ENCODE measurements at places on chromosomes 7 and 10. TPM values are rescaled to one million over a fixed set of nuclear protein-coding genes. Genes with fewer than 3 reads are reported as not detected.

The SLC13A1 gene
- not detected for total RNA-seq

The PLAC9 gene
- total RNA-seq: 2.0 TPM

- H3K27ac ChIP-seq: no peak overlapping the region
- H3K27me3 ChIP-seq: no peaks in the 10 kb centered on the region
- no peak overlapping the region for H3K4me3 ChIP-seq
- H3K4me1 ChIP-seq: no peaks in the 10 kb centered on the region
- H3K36me3 ChIP-seq: no peaks in the 10 kb centered on the region
These were observed 227.7 kb downstream of the MGMT start for GRCh38 chr10:129694691-129695243.

DNA sequence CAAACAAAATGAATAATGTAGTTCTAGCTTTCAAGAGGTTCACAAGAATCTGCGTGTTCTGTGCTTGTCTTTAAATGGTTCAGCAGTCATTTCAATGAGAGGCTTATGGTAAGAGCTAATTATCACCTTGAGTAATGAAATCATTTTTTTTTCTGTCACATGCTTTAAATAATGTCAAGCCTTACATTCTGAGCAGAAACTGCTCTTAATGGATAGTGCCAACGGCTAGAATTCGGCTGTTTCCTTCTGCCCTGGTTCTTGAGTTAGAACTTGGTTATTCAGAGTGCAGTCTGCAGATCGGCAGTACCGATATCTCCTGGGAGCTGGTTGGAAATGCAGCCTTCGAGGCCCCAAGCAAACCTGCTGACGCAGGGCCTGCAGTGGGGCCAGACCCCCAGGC is 316.2 kb downstream of the CAMK1D start:
- H3K27ac ChIP-seq: no peak overlapping the region
- H3K27me3 ChIP-seq: no peaks in the 10 kb centered on the region
- H3K4me3 ChIP-seq: no peak overlapping the region
- H3K4me1 ChIP-seq: no peaks in the 10 kb centered on the region
- no peak for DNase-seq

DNA sequence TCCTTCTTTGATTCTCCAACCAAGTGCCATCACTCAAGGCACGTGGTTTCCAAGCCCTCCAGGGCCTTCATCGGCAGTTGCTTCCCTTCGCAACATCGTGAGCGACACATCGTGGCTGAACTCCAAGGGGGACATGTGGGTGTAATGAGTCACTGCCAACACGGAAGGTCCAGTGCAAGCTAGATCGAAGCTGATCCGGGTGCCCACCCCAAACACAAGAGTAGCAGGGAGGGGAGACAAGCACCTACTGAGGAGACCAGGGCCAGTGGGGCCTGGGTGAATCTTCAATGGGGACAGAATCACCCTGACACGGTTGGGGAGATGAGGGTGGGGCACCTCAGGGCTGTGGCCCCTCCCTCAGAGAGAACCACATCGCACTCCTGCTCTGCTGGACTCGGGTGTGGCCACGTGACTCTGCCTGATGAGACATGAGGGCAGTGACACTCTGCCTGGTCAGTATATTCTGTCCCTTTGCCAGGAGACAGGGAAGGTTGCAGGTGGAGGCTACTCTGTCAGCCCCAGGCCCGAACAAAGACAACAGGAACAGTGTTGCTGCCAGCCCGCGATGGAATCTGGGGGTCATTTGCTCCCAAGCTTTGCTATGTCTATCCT is 36.8 kb upstream of the HSPA12A start:
- H3K27me3 ChIP-seq: no peaks in the 10 kb centered on the region
- H3K36me3 ChIP-seq: no peaks in the 10 kb centered on the region

DNA sequence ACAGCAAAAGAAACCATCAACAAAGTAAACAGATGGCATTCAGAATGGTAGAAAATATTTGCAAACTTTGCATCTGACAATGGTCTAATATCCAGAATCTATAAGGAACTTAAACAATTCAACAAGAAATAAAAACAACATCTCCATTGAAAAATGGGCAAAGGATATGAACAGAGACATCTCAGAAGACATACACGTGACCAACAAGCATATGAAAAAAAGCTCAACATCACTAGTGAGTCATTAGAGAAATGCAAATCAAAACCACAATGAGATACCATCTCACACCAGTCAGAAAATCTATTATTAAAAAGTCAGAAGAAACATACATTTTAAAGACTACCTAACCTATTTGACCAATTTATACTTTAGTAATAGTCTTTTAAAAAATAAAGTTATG is 571.3 kb upstream of the NRG3 start:
- no peak overlapping the region for H3K4me3 ChIP-seq
- no peaks in the 10 kb centered on the region for H3K36me3 ChIP-seq
- no peak for DNase-seq
- H3K4me1 ChIP-seq: no peaks in the 10 kb centered on the region

The SRRM3 gene
- 0.37 TPM for total RNA-seq

DNA sequence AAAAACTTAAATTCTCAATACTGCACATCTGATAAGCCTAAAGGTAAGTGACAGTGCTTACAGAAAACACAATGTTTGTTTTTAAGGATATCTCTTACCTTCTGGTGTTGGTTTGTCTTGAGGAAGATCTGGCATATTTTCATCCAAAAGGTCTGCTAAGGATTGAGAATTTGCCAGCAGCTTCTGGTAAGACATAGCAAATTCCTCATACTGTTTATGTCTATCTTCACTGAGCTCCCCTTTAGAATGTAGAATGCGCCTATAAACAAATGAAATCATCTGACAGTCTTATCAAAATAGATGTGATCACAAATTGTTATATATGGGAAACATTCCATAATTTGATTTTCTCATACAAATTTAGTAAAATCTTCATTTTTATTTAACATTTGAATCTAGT is 28.7 kb downstream of the UPF2 start:
- peaks cover 50% of the 10 kb centered on the region for H3K36me3 ChIP-seq
- no peak overlapping the region for H3K27ac ChIP-seq
- no peaks in the 10 kb centered on the region for H3K27me3 ChIP-seq
- no peaks in the 10 kb centered on the region for H3K4me1 ChIP-seq
- no peak for DNase-seq

- peaks cover 30% of the 10 kb centered on the region for H3K4me1 ChIP-seq
- DNase-seq: peak; percentile 59
- H3K36me3 ChIP-seq: no peaks in the 10 kb centered on the region
- H3K27me3 ChIP-seq: peaks cover 75% of the 10 kb centered on the region
These were observed 9.5 kb upstream of the LBX1 start for GRCh38 chr10:101238732-101239105.

The LIPF gene
- 2,926 TPM for total RNA-seq

The FKBP9 gene
- 869 TPM for total RNA-seq

GRCh38 chr7:88746126-88746525 is 13.4 kb upstream of the ZNF804B start:
- no peaks in the 10 kb centered on the region for H3K4me1 ChIP-seq
- H3K4me3 ChIP-seq: no peak overlapping the region
- no peak for DNase-seq
- H3K27ac ChIP-seq: no peak overlapping the region
- no peaks in the 10 kb centered on the region for H3K27me3 ChIP-seq

GRCh38 chr10:34187201-34187600 is 627.9 kb downstream of the PARD3 start:
- no peaks in the 10 kb centered on the region for H3K27me3 ChIP-seq
- H3K36me3 ChIP-seq: no peaks in the 10 kb centered on the region
- no peak for DNase-seq
- no peak overlapping the region for H3K4me3 ChIP-seq
- H3K4me1 ChIP-seq: peaks cover 17% of the 10 kb centered on the region

DNA sequence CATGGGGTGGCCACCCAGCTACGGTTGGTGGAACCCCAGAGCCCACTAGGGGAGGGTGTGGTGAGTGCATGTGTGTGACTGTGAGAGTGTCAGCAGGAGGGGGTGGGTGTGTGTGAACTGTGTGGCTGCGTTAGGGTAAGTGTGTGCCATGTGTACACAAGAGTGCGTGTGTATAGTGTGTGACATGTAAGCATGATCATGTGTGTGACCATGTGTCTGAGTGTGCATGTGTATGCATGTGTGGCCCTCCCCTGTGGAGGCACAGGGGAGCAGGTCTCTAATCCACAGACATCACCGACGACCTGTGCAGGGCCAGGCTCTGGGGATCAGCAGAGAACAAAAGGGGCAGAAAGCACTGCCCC is 3.5 kb upstream of the CFAP46 start:
- H3K27me3 ChIP-seq: peaks cover 30% of the 10 kb centered on the region
- no peaks in the 10 kb centered on the region for H3K36me3 ChIP-seq
- DNase-seq: no peak

The NAT16 gene
- not detected for total RNA-seq

DNA sequence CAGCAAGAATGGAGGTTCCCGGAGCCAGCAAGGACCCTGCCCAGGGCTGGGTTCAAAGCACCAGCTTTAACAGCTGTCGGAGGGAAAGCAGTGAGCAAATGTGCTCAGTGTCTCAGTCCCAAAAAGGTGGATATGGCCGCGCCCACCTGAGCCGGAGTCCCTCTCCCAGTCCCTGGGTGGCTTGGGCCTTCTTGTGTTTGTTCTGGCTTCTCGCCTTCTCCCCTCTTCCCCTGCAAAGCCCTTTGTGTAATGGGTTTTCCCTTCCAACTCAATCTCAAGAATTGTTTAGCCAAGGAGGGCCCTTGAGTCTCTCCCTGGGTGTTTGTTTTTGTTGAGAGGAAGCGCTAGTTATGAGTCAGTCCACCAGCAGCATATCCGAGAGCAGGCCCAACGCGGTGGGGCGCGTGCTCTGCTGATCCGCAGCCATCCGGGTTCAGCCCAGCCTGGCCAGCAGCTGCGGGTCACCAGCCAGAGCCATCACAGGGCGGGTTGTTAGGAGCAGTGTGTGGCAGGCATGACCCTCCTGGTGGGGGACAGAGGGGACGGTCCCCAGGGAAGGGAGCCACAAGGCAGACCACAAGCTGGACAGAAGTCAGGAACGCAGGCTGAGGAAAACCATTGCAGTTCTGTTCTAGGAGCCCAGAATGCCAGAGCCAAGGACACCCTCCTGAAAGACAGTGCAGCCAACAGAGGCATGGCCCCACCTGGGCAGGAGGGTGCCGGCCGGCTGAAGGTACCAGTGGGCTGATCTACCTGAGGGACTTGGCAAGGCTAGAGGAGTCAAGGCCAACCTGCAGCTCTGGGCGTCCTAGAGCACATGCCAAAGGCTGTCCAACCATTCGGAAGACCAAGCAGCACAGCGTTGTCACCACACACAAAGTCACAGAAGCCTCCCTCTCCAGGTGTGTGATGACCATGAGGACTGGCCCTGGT is 21.3 kb downstream of the CALML3 start:
- no peaks in the 10 kb centered on the region for H3K36me3 ChIP-seq
- peak overlapping the region; percentile 91 for H3K27ac ChIP-seq
- H3K27me3 ChIP-seq: no peaks in the 10 kb centered on the region
- H3K4me1 ChIP-seq: peaks cover 65% of the 10 kb centered on the region
- DNase-seq: peak; percentile 80

The BLNK gene
- total RNA-seq: 1.3 TPM

DNA sequence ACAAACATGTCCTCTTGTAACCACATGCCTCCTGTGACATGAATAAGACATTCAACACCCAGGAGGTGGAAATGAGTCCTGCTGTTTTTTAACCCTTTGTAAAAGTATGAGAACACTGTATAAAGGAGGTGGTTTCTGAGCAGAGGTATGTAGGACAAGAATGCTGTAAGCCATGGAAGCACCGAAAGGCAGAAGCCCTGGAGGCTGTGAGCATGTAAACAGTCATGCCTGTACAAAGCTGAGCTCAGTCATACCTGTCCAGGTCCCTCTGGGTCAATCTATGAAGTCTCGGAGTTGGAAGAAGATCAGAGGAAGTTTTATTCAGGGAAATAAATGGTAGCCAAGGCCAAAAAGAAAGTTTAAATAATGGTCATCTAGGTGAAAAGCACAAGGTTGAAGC is 34.7 kb upstream of the XPNPEP1 start:
- no peaks in the 10 kb centered on the region for H3K36me3 ChIP-seq
- DNase-seq: no peak
- peaks cover 5% of the 10 kb centered on the region for H3K4me1 ChIP-seq
- H3K27ac ChIP-seq: no peak overlapping the region
- H3K4me3 ChIP-seq: no peak overlapping the region

The COL1A2 gene
- 1,937 TPM for total RNA-seq

The NPSR1 gene
- total RNA-seq: not detected

GRCh38 chr7:2500701-2501100 is 18.9 kb upstream of the LFNG start:
- no peak for DNase-seq
- H3K36me3 ChIP-seq: no peaks in the 10 kb centered on the region
- no peaks in the 10 kb centered on the region for H3K4me1 ChIP-seq
- peaks cover 40% of the 10 kb centered on the region for H3K27me3 ChIP-seq
- H3K27ac ChIP-seq: no peak overlapping the region

- no peaks in the 10 kb centered on the region for H3K36me3 ChIP-seq
- peak; percentile 16 for DNase-seq
- H3K4me3 ChIP-seq: no peak overlapping the region
- no peak overlapping the region for H3K27ac ChIP-seq
- H3K4me1 ChIP-seq: no peaks in the 10 kb centered on the region
These were observed 150.2 kb upstream of the PRSS58 start for GRCh38 chr7:142407939-142408570.

GRCh38 chr10:96502561-96503282 is 11.0 kb downstream of the TLL2 start:
- no peaks in the 10 kb centered on the region for H3K4me1 ChIP-seq
- H3K36me3 ChIP-seq: no peaks in the 10 kb centered on the region
- peak; percentile 16 for DNase-seq

GRCh38 chr7:78301407-78301806 is 502.8 kb downstream of the PHTF2 start:
- H3K4me3 ChIP-seq: no peak overlapping the region
- H3K27ac ChIP-seq: no peak overlapping the region
- H3K27me3 ChIP-seq: no peaks in the 10 kb centered on the region
- H3K4me1 ChIP-seq: no peaks in the 10 kb centered on the region
- DNase-seq: no peak

DNA sequence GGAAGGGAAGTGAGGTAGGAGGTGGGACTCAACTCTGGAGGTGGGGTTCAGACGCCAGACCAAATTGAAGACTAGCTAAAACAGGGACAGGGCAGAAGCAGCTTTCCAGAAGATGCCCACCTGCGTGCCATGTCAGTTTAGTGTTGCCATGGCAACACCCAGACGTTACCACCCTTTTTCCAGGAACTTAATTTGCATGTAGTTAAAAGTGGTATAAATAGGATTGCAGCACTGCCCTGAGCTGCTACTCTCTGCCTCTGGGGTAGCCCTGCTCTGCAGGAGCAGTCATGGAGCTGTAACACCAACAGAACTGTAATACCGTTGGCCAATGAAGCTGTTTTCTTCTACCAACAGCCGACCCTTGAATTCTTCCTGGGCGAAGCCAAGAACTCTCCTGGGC is 93.8 kb downstream of the PRKCQ start:
- no peaks in the 10 kb centered on the region for H3K27me3 ChIP-seq
- no peaks in the 10 kb centered on the region for H3K36me3 ChIP-seq
- H3K4me3 ChIP-seq: no peak overlapping the region

GRCh38 chr10:112148331-112148730 is 35.2 kb downstream of the GPAM start:
- no peak overlapping the region for H3K27ac ChIP-seq
- H3K36me3 ChIP-seq: no peaks in the 10 kb centered on the region
- no peak overlapping the region for H3K4me3 ChIP-seq
- H3K4me1 ChIP-seq: no peaks in the 10 kb centered on the region
- H3K27me3 ChIP-seq: no peaks in the 10 kb centered on the region
- no peak for DNase-seq

GRCh38 chr10:61845196-61845949 is 56.1 kb upstream of the ARID5B start:
- H3K27ac ChIP-seq: no peak overlapping the region
- H3K36me3 ChIP-seq: no peaks in the 10 kb centered on the region
- no peak for DNase-seq
- H3K27me3 ChIP-seq: no peaks in the 10 kb centered on the region
